KBM-7 (cell line): ENCODE measurements at places on chromosomes 5 and 9.

- no peak for DNase-seq
Measured at GRCh38 chr5:143574236-143574635, 170.8 kb upstream of the NR3C1 start.

GRCh38 chr9:14693251-14693861 is at the start of gene ZDHHC21:
TSS of gene ZDHHC21 (minus strand) at chr9:14693432. CDS start at chr9:14674340, 19,092 bp downstream.
- peak; percentile 68 for DNase-seq

GRCh38 chr9:108185613-108186012 is 670.2 kb downstream of the ACTL7B start:
- DNase-seq, result no peak

- DNase-seq, result no peak
Measured at GRCh38 chr9:16202914-16203728, 650.3 kb downstream of the CCDC171 start.

GRCh38 chr5:150599917-150600511 is 40.4 kb upstream of the SYNPO start:
- DNase-seq, result no peak

DNA sequence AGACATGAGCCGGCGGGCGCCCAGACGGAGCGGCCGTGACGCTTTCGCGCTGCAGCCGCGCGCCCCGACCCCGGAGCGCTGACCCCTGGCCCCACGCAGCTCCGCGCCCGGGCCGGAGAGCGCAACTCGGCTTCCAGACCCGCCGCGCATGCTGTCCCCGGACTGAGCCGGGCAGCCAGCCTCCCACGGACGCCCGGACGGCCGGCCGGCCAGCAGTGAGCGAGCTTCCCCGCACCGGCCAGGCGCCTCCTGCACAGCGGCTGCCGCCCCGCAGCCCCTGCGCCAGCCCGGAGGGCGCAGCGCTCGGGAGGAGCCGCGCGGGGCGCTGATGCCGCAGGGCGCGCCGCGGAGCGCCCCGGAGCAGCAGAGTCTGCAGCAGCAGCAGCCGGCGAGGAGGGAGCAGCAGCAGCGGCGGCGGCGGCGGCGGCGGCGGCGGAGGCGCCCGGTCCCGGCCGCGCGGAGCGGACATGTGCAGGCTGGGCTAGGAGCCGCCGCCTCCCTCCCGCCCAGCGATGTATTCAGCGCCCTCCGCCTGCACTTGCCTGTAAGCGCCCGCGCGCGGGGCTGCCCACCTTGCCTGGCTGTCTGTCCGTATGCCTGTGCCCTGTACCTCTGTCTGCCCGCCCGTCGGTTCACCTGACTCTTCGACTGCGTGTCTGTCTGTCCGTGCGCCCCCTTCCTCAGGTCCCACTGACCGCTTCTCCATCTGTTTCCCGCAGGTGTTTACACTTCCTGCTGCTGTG is 412 bp downstream of the FGF18 start:
- DNase-seq, result peak; percentile 36

DNA sequence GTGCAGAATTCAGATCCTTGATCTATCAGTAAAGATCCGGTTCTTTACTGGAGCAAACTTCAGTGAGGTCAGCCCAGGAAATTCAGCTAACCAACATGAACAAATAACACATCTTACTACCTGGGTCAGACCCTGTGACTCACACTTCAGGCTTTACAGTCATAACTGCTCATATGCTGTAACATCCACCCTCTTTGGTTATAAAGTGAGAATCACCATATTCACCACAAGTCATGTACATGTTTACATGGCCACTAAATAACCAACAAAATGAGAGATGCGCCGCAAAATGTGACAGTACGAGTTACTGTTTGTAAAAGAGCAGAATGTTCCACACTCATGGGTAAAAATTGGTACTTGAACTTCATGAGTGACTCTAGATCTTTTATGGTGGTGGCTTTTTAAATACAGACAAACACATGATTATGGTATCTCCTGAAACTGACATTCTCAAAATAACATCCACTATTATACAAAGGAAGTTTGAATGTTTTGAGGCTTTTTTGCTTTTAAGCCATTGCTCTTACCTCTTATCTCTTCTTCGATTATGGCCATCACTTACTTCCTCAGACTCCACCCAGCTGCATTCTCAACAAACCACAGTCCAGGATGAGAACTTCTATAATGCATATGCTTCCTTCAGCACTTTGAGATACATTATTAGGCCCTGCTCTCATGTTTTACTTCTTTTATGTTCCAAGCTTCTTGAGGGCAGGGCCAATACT is 516.6 kb downstream of the RAB3C start:
- peak; percentile 26 for DNase-seq

GRCh38 chr9:85940275-85940831 is 593 bp upstream of the NAA35 start:
- no peak for DNase-seq

GRCh38 chr5:161846746-161847145 is 1.2 kb upstream of the GABRA1 start:
- peak; percentile 11 for DNase-seq

DNA sequence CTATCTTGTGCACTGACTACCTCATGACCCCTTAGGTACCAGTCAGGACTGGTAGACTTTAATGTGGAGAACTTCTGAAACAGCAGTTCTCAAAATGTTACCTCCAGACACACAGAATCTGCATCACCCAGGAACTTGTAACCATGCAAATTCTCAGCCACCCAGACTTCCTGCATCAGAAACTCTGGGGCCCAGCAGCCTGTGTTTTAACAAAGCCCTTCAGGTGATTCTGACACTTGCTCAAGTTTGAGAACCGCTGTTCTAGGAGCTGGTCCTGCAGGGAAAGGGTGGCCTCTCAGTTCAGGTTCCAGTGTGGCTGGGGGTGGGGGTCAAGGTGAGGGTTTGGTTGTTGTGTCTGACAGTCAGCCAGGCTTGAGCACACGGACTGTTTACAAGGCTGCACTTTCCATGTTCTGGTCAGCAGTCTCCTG is 28.4 kb downstream of the ZFP62 start:
- no peak for DNase-seq

DNA sequence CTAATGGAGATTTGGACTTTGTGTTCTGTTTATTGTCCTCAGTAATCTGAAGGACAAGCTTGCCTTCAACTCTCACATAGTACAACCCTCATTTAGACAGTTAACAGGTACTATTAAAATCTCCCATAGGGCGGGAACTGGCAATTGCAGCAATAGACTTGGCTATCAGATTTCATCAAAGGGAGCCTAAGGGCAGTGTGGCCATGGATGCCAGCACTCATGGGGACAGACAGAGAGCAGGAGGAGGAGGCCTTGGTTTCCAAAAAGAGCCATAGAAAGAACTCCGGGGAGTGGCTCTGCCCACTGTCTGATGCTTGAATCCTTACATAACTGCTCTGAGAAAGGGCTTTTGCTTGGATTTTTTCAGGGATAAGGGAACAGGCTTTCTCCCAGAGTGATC is 6.8 kb downstream of the SLC36A1 start:
- no peak for DNase-seq

GRCh38 chr5:138064526-138064925 is 19.3 kb upstream of the WNT8A start:
- DNase-seq, result no peak

- DNase-seq, result no peak
Measured at GRCh38 chr5:173298213-173298926, 29.8 kb downstream of the STC2 start.

DNA sequence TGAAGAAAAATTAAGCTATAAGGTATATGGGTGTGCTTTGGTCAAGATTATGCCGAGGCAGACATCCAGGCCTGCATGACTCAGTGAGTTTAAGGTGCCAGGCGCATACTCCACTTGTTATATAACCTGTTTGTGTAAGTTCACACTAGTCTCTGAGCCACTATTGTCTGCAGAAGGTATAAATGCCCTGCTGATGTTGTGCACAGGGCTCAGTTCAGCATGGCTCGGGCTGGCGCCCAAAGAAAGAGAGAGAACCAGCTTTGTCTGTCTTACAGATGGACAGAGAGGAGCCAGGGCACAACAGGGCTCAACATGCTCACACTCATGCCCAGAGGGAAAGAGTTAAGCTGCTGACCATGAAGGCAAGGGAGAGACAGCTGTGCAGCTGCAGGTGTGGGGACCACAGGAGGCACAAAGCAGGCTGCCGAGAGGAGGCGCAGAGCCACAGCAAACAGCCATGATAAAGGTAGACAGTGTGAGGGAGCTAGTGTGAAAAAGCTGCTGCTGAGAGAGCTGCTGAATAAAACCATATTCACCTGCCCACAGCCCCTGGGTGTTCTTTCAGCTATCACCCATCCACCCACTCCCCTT is 1587.6 kb upstream of the C9orf72 start:
- DNase-seq, result no peak

DNA sequence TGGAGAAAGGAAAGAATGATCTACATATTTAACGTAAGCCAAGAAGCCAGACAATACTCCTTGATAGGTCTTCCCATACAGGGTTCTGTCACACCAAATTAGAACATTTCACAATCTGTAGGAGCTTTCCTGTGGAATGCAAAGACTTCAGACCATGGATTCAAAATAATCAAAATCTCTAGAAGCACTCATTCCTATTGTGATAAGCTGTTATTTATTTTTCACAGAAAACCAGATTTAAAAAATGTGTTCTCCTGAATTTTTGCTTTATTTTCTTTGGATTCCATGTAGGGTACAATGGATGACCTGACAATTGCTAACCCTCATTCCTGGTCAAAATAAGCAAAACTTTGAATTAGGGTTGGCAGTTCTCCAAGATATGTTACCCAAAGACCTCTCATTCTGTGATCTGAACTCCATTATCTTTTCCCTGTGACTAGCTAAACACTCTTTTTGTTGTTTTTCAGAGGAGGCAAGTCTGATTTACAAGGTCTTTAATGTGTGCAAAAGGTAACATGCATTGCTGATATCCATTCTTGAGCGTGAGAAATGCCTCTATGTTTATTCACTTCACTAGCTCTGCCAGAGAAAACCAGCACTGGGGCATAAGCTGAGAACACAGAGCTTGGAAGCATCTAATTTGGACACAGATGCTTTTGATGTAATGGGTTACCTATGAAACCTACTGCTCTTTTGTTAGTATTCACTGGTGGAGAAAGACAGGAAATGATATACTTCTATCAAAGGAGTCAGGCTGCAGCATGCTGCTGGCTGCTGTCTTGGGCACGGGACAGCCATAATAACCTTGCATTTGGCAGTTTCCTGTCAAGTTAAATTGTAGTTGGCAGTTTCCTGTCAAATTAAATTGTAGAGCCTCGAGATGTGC is 31.4 kb downstream of the ACTBL2 start:
- DNase-seq, result no peak

DNA sequence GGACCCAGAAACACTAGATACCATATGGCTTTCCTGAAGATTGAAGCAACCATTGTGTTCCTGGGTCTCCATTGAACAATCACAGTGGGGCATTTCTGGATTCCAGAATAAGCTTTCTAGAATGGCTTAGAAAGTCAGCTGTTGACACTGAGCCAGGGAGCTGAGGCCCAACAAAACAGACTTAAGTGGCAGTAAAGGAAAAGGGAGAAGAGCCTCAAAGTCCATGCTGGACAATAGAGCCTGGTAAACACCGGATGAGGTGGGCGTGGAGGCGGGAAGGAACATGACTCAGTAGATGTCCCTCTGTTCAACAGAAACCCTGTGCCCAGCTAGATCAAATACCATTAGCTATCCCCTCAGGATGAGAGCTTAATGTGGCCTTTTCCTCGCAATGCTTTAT is 14.8 kb downstream of the SPARC start:
- DNase-seq, result no peak

- peak; percentile 81 for DNase-seq
Measured at GRCh38 chr5:52948418-52949076, 40.6 kb upstream of the ITGA2 start.

- no peak for DNase-seq
Measured at GRCh38 chr9:132023419-132024180, 56.1 kb downstream of the MED27 start.

GRCh38 chr5:148583421-148583965 is 70.8 kb downstream of the HTR4 start:
- no peak for DNase-seq

GRCh38 chr9:136946228-136947027 is 1.4 kb downstream of the C8G start:
- no peak for DNase-seq

GRCh38 chr9:76882686-76883085 is 23.2 kb downstream of the PRUNE2 start:
- no peak for DNase-seq

DNA sequence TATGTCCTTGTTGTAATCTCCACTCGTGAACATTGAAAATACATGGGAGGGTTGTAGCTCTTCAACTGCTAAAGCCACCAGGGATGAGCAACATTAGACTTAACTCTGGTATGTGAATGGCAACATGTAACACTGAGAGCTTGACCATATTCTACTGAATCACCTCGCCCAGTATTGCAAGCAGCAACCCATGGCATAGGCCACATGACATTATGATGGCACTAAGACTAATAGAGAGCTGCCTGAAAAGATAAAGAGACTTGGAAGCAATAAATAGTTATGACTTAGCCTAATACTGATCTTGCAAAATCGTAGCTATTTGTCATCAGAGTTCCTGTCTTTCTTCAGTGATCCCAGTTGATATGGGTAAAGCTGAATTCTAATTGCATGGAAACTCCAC is 108.4 kb upstream of the NREP start:
- DNase-seq, result no peak

DNA sequence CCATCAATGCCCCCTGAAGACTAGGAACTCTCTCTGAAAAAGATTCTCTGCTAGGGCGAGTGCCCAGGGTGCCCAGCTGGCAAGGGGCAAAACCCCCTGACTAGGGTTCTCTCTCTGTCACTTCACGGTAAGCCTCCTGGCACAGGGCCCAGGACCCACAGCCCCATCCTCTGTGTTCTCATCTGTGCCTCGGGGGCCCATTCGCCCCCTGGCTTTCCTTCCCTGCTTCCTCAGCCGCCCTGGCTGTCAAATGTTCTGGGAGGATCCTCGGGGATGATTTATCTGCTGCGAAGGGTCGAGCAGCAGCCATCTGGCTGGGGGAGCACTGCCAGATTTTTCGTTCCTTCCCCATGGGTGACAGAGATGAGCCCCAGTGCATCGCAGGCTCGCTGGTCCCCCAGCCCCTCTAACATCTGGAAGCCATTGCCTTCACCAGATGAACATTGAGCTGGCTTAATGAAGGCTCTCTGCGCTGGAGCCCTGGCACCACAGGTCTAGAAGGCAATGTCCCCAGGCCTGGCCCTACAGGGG is 24.2 kb downstream of the HMCN2 start:
- DNase-seq, result no peak

GRCh38 chr9:116420993-116421538 is 266.0 kb upstream of the TRIM32 start:
- no peak for DNase-seq

GRCh38 chr5:65833780-65834179 is 92.6 kb upstream of the ERBIN start:
- no peak for DNase-seq

DNA sequence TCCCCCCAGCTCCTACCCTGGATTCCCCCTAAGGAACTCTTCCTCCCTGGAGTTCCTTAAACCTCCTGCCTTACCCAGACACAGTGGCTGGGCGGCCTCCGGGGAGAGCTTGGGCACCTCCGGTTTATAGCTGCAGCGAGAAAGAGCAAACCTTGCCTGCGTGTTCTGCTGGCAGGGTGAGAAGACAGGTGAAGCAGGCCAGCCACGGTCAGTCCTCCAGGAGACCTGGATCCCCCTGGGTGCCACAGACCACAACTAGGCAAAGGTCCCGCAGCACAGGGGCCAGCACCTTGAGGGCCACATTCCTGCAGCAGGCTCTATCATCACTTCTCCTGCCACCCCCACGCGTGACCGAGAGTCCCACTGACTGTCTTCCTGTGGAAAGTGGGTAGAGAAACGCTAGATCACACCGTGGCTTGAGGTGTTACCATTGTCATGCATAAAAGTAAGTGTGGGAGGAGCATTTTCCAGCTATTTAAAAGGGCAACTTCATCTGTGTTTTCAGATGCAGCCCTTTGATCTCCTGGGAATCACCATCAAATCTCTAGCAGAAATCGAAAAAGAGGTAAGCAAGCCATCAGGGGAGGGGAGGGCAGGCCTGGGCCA is 130.2 kb upstream of the LMX1B start:
- no peak for DNase-seq
